ENCODE measurements at places on chromosomes 6 and 20.

GRCh38 chr20:34990231-34990630 lies 34.6 kb downstream of the MYH7B start:
- DNase-seq = no peak

- DNase-seq = no peak
These were observed 10.3 kb upstream of the C6orf58 start for GRCh38 chr6:127566651-127567050.

- DNase-seq = no peak
These were observed 27.3 kb upstream of the TGM2 start for GRCh38 chr20:38192323-38192885.

GRCh38 chr20:60581606-60582115 lies 623.4 kb downstream of the CDH26 start:
- no peak for DNase-seq

GRCh38 chr6:19205076-19205475 lies 632.1 kb upstream of the ID4 start:
- no peak for DNase-seq

GRCh38 chr6:35569011-35569461 lies 56.3 kb upstream of the TULP1 start:
- no peak for DNase-seq

GRCh38 chr6:167819576-167819975 lies 7.1 kb upstream of the AFDN start:
- no peak for DNase-seq

- DNase-seq = no peak
These were observed 97.2 kb upstream of the HDAC2 start for GRCh38 chr6:114068116-114068515.

DNA sequence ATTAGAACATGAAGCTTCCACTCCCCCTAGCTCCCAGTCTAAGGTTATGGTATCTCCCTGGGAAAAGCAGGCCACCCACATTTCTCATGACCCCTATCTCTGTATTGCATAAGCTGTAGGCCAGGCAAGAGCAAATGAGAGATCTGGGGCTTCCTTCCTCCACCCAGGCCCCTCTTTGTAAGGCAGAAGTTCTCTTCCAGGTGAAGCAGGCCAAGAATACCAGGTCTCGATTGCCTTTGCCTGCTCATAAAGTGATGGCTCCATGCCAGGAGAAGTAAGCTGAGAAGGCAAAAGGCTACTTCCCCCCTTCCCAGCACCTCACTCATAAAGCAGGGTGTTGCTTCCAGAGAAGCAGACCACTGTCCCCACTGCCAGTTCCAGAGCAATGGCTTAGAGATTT lies 144.1 kb upstream of the KCNK16 start:
- DNase-seq = no peak

GRCh38 chr6:36912586-36912985 lies 26.8 kb downstream of the C6orf89 start:
- peak; percentile 13 for DNase-seq

- peak; percentile 21 for DNase-seq
These were observed 92.1 kb downstream of the POPDC3 start for GRCh38 chr6:105087571-105088211.

DNA sequence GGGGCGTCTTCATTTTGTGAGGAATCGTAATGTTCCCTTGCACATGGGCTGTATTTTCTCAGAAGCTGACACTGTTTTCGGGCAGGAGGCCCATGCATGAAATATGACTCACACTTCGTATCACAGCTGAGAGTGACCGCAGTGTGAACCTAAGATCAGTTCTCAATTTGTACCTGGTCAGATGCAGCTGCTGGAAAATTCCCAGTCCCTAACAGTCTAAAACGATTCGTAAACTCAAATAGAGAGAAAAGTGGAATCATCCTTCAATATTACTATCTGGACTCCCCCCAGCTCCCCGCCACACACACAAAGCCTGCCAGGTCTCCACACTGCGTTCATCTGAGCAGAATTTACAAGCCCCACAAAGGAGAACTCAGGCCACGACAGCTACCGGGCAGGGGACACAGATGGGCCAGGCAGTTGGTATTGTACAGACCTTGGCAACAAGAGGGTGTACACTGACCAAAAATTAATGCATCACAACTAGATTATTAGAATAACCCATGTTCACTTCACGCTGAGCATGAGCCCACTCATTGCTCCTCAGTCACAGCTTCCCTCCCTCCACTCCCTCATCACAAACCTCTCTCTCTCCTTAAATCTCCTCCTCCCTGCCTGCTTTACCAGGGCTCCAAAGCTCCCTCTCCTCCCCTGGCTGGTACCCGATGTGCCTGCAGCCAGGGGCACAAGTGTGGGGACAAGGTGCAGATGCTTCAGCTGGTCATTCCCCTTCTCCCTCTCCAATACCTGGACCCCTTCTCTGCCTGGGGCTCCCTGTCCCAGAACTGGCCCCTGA lies 488.4 kb downstream of the PREX1 start:
- DNase-seq = no peak

- DNase-seq = no peak
These were observed 284.4 kb downstream of the C6orf118 start for GRCh38 chr6:165025040-165025439.

DNA sequence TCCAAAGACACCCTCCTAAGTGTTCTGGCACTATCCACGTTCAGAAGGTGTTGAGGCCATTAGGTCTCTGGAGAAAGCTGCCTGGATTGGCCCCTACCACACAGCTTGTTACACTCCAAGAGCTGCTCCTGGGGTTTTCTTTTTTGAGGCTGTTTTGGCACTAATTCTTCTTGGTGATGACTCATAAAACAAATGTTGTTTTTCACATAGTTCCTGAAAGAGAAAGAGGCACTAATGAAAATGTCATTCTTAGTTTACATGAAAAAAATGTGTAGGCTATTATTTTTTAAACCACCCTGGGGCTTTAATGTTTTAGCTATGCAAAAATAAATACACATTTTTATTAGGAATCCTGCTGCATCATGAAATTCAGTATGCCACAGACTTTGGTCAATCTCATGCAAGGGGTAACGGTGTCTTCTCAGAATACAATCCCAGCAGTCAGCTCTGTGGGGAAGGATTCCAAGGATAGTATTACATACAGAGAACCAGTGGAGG lies 38.1 kb downstream of the TBPL1 start:
- DNase-seq = no peak

DNA sequence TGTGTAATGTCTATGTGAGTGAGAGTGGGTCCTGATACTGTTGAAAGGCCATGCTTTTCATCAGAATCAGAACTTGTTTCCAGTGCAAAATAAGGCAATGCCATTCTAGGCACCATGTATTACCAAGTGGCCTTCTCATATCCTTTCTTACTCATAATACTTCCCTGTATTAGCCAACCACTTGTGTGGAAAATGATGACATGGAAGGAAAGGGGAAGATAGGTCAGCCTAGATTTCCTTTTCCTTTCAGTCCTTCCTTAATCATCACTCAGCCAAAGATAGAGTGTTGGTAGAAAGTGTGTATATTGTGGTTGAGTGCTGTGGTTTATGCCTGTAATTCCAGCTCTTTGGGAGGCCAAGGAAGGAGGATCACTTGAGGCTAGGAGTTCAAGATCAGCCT lies 158.6 kb upstream of the PREP start:
- no peak for DNase-seq

- DNase-seq = no peak
These were observed 155.8 kb downstream of the MBOAT1 start for GRCh38 chr6:20056350-20056992.

DNA sequence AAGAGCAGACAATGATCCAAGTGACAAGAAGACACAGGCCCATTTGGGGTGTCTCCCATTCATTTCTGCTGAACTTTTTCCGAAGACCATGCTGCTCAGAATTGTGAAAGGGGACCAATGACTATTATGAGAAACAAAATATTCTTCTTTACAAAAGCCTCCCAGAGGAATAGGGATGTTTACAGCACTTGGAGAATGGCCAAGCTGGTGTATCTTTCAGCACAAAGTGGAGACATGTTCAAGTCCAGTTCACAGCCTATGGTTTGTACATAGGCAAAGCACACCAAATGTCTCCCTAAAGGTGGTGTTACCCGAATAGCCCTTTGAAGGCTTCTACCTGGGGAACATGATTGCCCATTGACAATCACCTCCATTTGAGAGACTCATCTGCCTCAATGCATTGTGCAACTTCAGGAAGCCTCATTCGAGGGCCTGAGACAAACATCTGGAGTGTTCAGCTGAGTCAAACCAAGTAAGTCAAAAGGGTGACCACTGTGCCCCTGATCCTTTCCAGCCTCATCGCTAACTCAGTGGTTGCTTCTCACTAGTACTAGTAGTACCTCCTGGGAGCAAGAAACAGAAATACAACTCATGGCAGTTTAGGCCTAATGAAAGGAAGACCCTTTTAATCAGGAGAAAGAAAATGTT lies 451.0 kb upstream of the MARCKS start:
- no peak for DNase-seq

GRCh38 chr20:44123874-44124535 lies 63.0 kb downstream of the JPH2 start:
- no peak for DNase-seq

DNA sequence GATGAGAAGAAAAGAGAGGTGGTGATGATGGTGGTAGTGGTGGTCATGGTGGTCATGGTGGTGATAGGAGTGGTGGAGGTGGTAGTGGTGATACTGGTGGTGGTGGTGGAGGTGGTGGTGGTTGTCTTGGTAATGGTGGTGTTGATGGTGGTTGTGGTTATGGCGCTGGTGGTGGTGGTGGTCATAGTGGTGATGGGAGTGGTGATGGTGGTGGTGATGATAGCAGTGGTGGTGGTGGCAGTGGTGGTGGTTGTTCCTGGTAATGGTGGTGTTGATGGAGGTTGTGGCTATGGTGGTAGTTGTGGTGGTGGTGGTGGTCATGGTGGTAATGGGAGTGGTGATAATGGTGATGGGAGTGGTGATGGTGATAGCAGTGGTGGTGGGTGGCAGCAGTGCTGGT lies 36.8 kb downstream of the HAO1 start:
- DNase-seq = no peak

- DNase-seq = no peak
These were observed 70.8 kb upstream of the FOXC1 start for GRCh38 chr6:1538810-1539478.

DNA sequence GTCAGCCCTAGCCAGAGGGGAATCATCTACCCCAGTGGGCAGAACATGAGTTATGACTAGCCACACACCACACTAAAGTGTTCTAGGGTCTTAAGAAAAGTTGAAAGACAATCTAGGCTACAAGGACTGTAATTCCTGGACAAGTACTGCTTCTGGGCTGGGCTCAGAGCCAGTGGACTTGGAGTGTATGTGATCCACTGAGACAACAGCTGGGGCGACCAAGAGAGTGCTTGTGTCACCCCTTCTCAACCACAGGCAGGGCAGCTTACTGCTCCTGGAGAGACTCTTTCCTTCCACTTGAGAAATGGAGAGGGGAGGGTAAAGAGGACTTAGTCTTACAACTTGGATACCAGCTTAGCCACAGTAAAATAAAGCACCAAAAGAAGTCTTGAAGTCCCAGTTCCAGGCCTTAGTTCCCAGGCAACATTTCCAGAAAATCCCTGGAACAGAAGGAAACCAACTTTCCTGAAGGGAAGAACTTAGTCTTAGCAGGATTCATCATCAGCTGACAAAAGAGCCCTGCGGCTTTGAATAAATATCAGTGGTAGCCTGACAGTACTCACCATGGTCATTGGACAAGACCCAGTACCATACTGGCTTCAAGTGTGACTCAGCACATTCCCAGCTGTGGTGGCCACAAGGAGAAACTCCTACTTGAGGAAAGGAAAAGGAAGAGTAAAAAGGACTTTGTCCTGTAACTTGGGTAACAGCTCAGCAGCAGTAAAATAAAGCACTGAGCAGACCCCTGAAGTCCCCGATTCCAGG lies 355.1 kb upstream of the ADGRB3 start:
- DNase-seq = no peak

GRCh38 chr6:135379647-135380046 lies 117.9 kb downstream of the AHI1 start:
- no peak for DNase-seq

- DNase-seq = no peak
These were observed 698 bp downstream of the FAM210B start for GRCh38 chr20:56359212-56360132.

GRCh38 chr6:166393535-166393823 lies 10.7 kb upstream of the MPC1 start:
- DNase-seq = no peak

GRCh38 chr6:37487591-37488380 lies 11.9 kb downstream of the CCDC167 start:
- DNase-seq = no peak

DNA sequence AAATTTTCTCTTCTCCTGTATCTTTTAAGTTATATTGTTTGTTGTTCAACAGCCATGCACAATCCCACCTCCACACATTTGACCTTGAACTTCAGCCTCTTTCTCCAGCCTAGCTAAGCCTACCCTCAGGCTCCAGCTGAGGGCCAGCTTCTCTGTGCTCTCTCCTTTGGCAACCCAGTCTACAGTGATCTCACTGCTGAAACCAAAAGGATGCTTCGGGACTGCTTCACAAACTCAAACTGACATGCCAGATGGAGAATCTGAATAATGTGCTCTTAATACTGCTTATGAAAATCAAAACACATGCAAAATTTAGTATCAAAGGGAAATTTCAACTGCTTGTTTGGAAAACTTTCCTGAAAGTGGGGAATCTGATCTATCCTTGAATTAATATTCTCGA lies 16.1 kb upstream of the RIN2 start:
- no peak for DNase-seq

DNA sequence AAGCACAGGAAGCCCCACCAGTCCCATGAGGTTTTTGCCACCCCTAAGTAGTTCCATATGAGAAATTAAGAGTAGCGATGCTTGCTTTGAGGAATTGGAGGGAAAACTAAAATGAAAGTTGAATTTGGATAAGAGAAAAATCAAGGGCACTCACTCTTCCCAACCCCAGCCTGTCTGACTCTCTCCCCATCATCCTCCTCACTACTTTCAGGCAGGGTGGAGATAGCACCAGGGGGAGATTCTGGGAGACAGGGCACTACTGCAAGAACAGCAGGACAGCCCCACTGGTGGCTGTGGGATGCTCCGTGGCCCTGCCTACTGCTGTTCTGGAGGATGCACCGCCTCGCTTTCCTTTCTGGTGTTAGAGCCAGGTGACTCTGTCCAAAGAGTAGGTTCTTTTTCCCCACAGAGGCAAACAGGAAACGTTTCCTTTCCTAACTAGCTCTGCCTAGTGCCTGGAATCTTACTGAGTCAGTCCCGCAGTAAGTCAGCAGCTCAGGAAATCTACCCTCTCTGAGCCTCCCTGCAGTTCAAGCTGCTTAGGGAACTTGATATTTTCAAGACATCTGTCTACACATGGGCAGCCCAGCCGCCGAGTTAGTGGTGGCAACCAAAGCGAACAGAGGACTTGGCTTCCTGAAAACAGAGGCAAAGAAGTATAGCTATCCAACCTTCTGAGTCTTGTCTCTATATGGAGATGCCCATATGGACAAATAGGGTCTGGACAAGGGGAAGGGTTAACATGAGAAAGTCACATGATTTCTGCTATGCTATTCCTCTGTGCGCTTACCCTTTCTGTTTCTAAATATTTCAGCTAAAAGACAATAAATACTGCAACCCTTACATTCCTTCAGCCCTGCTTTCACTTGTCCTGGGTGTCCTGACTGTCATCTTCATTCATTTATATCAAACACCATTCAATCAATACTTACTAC lies 11.4 kb downstream of the HLA-E start:
- no peak for DNase-seq
